ENCODE measurements at places on chromosomes 2 and 18. TPM values are rescaled to one million over a fixed set of nuclear protein-coding genes. Genes with fewer than 3 reads are reported as not detected.

DNA sequence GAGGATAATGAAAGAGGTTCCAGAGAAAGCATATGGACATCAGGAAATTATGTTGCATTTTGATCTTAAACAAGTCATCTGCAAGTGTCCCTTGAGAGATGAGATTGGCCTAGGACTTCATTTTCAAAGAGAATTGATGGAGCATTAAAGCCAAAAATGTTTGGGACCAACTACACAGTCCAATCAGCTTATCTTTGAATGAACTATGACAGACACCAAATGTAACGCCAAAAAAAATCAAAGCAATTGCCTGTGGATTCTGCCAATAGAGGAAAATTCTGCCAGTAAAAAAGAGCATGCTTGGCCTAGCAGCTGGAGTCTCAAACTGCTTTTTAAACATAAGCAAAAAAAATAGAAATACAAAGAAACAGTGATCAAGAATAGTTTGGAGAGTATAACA, 594.5 kb upstream of the CHAC2 start:
- no peak for DNase-seq
- no peak overlapping the region for H3K4me3 ChIP-seq
- no peaks in the 10 kb centered on the region for H3K4me1 ChIP-seq
- no peaks in the 10 kb centered on the region for H3K27me3 ChIP-seq
- H3K27ac ChIP-seq: no peak overlapping the region
- no peaks in the 10 kb centered on the region for H3K36me3 ChIP-seq

The OXER1 gene
- total RNA-seq: not detected

The SALL3 gene
- total RNA-seq: not detected

DNA sequence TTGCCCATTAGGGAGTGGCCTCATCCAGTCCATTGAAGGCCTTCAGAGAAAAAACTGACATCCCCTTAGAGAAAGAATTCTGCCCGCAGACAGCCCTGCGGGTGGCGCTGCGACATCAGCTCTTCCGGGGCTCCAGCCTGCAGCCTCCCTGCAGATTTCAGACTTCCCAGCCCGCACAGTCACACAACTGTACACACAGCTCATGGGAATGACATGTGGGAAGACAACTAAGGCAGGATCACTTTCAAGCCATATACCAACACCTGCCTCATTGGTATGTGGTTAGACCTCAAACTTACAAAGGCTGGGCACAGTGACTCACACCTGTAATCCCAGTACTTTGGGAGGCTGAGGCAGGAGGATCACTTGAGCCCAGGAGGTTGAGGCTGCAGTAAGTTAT, 24.8 kb upstream of the TUBB6 start:
- peaks cover 34% of the 10 kb centered on the region for H3K4me1 ChIP-seq
- peak overlapping the region; percentile 94 for H3K27ac ChIP-seq
- no peak overlapping the region for H3K4me3 ChIP-seq
- H3K36me3 ChIP-seq: no peaks in the 10 kb centered on the region
- no peaks in the 10 kb centered on the region for H3K27me3 ChIP-seq

The RUFY4 gene
- total RNA-seq: not detected

The LYG2 gene
- not detected for total RNA-seq

DNA sequence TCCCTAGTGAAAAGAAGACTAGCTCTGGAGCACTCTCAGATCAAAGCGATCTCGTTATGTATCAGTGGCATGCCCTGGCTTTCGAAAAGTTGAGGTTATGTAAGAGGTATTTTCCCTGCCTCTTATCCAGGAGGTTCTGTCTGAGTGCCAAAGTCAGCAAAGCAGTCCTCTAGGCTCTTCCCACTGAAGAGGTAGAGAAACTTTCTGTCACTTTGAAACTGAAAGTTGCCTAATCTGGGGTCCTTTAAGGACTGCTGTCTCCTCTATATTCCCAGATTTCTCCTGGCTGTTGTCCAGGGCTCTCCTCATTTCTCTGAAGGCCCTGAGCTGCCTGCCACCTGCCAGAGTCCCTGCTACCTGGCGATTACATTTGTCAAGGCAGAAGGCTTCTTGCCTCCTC, 96.3 kb downstream of the B3GNT2 start:
- no peak for DNase-seq
- no peaks in the 10 kb centered on the region for H3K4me1 ChIP-seq
- no peak overlapping the region for H3K4me3 ChIP-seq

GRCh38 chr2:1137264-1137663, 186.6 kb downstream of the SNTG2 start:
- H3K4me1 ChIP-seq: no peaks in the 10 kb centered on the region
- H3K36me3 ChIP-seq: no peaks in the 10 kb centered on the region
- DNase-seq: no peak
- no peak overlapping the region for H3K27ac ChIP-seq
- H3K4me3 ChIP-seq: no peak overlapping the region

- H3K4me3 ChIP-seq: no peak overlapping the region
- DNase-seq: peak; percentile 22
- H3K36me3 ChIP-seq: no peaks in the 10 kb centered on the region
- H3K27ac ChIP-seq: no peak overlapping the region
These were observed 34.6 kb upstream of the STK17B start for GRCh38 chr2:196205881-196206435.

The RNF152 gene
- total RNA-seq: 5.4 TPM

GRCh38 chr18:22838639-22839277, 94.4 kb upstream of the RBBP8 start:
- H3K4me3 ChIP-seq: no peak overlapping the region
- peaks cover 36% of the 10 kb centered on the region for H3K4me1 ChIP-seq
- no peak for DNase-seq
- H3K27me3 ChIP-seq: no peaks in the 10 kb centered on the region
- no peak overlapping the region for H3K27ac ChIP-seq

DNA sequence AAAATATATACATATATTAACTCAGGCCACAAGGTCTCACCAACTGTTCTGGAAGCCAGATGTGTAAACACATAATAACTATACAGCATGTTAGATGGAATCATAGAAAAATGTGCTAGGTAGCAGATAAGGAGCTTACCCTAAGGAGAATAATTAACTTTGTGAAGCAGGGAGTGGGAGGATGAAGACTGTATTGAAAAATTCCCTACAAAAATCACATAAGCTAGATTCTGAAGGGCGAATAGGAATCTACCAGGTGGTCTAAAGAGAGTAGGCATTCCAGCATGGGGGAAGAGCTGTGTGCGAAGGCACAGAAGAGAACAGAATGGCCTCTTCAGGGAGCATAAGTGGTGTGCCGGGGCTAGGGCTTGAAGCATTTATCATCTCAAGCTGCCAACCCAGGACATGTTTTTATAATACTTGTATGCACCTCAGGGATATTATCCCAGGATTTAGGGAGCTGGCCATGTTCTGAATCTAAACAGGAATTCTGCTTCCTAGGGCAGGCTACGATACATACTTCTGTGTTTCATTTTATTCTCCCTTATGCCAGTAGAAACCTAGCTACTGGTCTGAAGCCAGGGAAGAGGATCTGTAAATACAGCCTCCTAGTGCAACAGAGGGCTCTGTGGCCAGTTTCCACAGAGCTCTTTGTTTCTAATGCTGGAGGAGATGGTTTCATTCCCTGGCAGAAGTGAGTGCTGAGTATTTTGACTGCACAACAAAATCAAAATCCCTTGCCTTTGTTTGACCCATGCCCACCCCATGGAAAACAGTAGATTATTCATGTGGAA, 56.7 kb downstream of the NEMP2 start:
- DNase-seq: peak; percentile 16
- no peaks in the 10 kb centered on the region for H3K27me3 ChIP-seq
- no peak overlapping the region for H3K27ac ChIP-seq
- H3K4me3 ChIP-seq: no peak overlapping the region

- no peaks in the 10 kb centered on the region for H3K27me3 ChIP-seq
- H3K36me3 ChIP-seq: no peaks in the 10 kb centered on the region
- no peak for DNase-seq
These were observed 3.2 kb downstream of the GPBAR1 start for GRCh38 chr2:218263817-218264641.

GRCh38 chr2:240394549-240394948, 40.9 kb upstream of the GPC1 start:
- DNase-seq: no peak
- H3K27me3 ChIP-seq: no peaks in the 10 kb centered on the region
- H3K27ac ChIP-seq: no peak overlapping the region
- no peak overlapping the region for H3K4me3 ChIP-seq

The LCT gene
- 0.25 TPM for total RNA-seq

The ABCG5 gene
- not detected for total RNA-seq

GRCh38 chr2:227454323-227454860, 17.6 kb upstream of the AGFG1 start:
- no peaks in the 10 kb centered on the region for H3K27me3 ChIP-seq
- H3K4me1 ChIP-seq: no peaks in the 10 kb centered on the region
- DNase-seq: no peak
- H3K27ac ChIP-seq: no peak overlapping the region
- H3K4me3 ChIP-seq: no peak overlapping the region

- no peak overlapping the region for H3K27ac ChIP-seq
- H3K27me3 ChIP-seq: no peaks in the 10 kb centered on the region
- H3K36me3 ChIP-seq: no peaks in the 10 kb centered on the region
- H3K4me1 ChIP-seq: no peaks in the 10 kb centered on the region
These were observed 236.9 kb downstream of the LDLRAD4 start for GRCh38 chr18:13455471-13455870.

- H3K27ac ChIP-seq: no peak overlapping the region
- DNase-seq: no peak
- H3K4me1 ChIP-seq: no peaks in the 10 kb centered on the region
- H3K27me3 ChIP-seq: no peaks in the 10 kb centered on the region
- H3K36me3 ChIP-seq: no peaks in the 10 kb centered on the region
- H3K4me3 ChIP-seq: no peak overlapping the region
These were observed 4.9 kb downstream of the RTP5 start for GRCh38 chr2:241874277-241874925.

The HMSD gene
- total RNA-seq: not detected

DNA sequence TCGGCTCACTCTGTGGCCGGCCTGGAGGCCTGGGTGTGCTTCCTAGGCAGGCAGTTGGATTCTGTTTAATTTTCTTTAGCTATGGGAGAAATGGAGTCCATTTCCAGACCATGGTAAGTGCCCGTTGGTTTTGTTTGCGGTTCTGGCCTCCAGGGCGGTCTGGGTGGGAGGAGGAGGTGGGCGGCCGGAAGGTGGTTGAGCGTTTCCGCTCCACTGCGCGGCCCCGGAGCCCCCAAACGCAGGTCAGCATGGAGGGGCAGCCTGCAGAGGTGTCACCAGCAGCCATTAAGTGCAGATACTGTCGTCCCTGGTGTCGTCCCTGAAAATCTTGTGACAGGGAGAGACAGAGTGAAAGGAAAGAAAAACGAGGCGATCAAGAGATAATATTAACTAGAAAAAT, 303.9 kb downstream of the GBX2 start:
- H3K27ac ChIP-seq: no peak overlapping the region
- H3K4me3 ChIP-seq: no peak overlapping the region
- no peak for DNase-seq

DNA sequence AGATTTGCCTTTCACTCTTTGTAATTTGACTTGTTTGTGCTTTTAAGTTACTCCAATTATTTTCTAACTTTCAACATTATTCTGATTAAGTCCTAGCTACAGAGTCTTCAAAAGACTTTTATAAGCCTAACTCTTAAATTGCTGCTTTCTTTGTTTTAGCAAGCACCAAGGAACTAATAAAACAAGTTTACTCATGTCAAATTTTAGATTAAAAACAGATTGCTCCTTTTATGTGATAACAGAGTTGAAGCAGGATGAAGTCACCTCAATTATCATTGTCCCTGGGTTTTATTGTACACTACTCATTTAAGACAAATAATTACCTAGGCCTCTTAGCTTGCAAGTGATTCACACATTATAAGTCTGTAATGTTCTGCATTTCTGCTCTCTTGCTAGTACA, 678.4 kb downstream of the ERBB4 start:
- H3K27ac ChIP-seq: no peak overlapping the region
- DNase-seq: no peak
- no peak overlapping the region for H3K4me3 ChIP-seq
- no peaks in the 10 kb centered on the region for H3K36me3 ChIP-seq
- no peaks in the 10 kb centered on the region for H3K4me1 ChIP-seq

DNA sequence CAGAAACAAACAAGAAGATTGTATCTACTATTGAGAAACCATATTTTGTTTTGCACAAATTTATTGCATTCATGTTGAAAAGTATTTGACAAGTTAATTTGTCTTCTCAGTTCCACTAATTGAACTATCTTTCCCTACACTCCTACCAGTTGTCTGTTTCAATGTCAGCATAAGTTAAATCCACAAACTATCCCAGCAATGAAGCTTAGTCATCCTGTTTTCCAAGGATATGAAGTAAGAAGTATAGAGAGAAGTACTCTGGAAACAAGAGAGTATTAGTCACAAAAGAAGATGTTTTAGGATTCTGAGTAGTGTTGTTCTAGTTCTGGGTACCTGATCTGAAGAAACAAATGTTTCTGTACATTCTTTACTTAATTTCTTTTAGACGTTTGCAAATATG, 261.6 kb upstream of the ZNF804A start:
- no peak for DNase-seq
- H3K36me3 ChIP-seq: no peaks in the 10 kb centered on the region
- H3K27me3 ChIP-seq: no peaks in the 10 kb centered on the region
- no peak overlapping the region for H3K27ac ChIP-seq
- no peak overlapping the region for H3K4me3 ChIP-seq

DNA sequence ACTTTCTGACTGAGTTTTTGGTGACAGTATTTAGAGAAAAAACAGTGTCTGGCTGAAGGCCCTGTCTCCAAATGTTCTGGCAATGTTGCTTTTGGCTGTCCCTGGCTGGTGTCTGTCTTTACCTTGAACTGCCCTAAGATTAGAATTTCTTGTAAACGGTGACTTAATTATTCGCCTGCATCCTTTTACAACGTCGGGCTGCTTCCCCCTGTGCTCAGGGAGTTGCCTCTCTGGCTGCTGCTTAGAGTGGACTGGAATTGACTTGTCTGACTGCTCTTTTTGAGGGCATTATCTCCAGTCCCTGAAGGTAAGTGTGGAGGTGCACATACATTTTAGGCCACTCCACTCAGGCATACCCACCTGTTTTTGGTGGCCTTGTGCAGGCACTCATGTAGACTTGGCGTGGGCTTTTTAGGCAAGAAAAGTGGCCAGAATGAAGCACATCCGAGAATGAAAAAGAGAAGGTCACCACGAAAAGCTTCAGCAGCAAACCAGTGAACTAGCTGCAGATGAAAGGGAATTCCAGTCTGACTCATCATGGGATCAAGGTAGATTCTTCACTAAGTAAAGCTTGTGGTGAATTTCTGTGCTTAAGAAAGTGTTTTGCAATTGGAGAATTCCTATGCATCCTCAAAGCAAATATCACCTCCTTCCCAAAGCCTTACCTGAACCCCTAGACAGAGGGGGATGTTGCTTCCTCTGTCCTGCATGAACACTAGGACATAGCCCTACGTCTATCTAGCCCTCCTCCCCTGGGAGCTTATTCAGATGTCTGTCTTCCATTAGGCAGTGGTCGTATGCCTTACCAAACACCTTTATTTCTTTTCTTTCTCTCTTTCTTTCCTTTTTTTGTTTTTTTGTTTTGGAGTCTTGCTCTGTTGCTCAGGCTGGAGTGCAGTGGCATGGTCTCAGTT, 230.3 kb upstream of the TRIB2 start:
- no peak overlapping the region for H3K27ac ChIP-seq
- no peaks in the 10 kb centered on the region for H3K27me3 ChIP-seq
- H3K4me3 ChIP-seq: no peak overlapping the region
- H3K4me1 ChIP-seq: no peaks in the 10 kb centered on the region
- H3K36me3 ChIP-seq: no peaks in the 10 kb centered on the region
- DNase-seq: peak; percentile 15

- no peak overlapping the region for H3K27ac ChIP-seq
- no peak overlapping the region for H3K4me3 ChIP-seq
- H3K4me1 ChIP-seq: 0 out of 2 replicates have a peak, but pooled peaks cover 8% of the 10 kb centered on the region
- H3K27me3 ChIP-seq: no peaks in the 10 kb centered on the region
- DNase-seq: no peak
These were observed 178.9 kb downstream of the FHOD3 start for GRCh38 chr18:36476433-36476832.

The FLACC1 gene
- total RNA-seq: 2.3 TPM
